ENCODE measurements at places on chromosomes 3 and 15.

DNA sequence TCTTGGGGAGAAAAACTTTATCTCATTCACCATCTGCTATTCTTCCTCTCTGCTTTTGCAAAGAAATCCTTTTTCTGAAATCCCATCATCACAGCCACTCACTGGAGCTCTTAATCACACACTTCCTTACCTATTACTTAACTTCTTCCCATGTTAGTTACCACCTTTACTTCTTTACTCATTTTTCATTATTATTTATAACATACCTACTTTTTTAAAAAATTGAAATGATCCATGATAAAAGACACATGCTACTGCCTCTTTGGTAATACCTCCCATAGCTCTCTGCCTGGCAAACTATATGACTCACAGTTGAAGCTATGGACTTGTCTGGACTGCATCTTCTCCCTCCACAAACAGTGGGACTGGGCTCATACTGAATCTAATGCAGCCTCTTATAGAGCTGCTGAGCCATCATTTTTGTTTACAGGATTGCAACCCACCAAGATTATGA lies 150.3 kb downstream of the TNIK start:
- DNase-seq = no peak

DNA sequence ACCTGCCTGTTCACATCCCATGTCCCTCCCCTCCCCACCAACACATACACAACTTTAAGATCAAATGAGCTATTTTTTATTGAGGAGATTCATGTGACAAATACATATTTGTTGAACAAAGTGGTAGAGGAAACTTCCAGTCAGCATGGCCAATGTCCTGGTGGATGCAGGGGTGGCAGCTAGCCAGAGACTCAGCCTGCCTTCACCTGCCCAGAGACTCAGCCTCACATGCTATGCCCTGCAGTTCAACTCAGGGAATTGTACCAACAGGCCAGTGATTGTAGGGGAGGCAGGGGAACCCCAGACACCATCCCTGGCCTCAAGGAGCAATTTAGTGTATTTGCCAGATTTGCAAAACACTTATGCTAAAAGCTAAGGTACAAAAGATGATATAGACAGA lies 136.6 kb downstream of the OPA1 start:
- DNase-seq = no peak

DNA sequence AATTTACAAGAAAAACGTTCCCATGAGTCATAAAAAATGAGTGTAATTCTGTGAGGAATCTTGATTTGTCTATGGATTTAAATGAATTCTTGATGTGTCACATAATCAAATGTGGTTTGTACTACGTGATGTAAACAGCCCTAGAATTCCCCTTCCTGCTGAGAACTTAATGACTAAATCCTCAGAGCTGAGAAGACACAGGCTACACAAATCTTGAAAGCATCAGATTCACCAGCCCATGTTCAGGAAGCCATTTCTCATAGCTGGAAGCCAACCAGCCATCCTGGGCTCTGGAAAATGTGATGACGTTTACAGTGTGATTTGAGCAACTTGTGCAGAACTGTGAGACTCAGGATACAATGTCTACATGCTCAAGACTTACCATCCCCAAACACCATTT lies 193.7 kb upstream of the MME start:
- no peak for DNase-seq

- peak; percentile 60 for DNase-seq
Measured at GRCh38 chr3:194928227-194928626, 242.5 kb downstream of the FAM43A start.

DNA sequence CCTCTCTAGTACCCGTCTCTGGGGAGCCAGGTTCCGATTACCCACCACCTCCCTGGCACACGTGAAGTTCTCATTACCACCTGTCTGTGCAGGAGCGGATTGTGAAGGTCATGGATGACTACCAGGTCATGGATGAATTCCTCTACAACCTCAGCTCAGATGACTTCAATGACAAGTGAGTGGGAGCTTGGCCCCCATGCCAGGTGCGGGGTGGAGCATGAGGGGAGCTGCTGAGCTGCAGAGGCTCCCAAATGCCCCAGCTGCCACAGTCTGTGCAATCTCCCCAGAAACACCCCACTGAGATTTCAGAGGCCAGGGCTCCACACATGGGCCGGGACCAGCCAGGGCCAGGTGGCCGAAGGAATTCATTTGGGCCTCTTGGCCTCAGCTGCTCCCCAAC lies 34.3 kb downstream of the DNAH1 start:
- no peak for DNase-seq

- DNase-seq = no peak
Measured at GRCh38 chr3:63585927-63586326, 66.5 kb upstream of the SNTN start.

- peak; percentile 38 for DNase-seq
Measured at GRCh38 chr15:77966540-77967234, 110.8 kb downstream of the TBC1D2B start.

- no peak for DNase-seq
Measured at GRCh38 chr3:185727873-185728272, 97.0 kb downstream of the IGF2BP2 start.

- no peak for DNase-seq
Measured at GRCh38 chr3:101133652-101134051, 140.4 kb upstream of the ABI3BP start.

DNA sequence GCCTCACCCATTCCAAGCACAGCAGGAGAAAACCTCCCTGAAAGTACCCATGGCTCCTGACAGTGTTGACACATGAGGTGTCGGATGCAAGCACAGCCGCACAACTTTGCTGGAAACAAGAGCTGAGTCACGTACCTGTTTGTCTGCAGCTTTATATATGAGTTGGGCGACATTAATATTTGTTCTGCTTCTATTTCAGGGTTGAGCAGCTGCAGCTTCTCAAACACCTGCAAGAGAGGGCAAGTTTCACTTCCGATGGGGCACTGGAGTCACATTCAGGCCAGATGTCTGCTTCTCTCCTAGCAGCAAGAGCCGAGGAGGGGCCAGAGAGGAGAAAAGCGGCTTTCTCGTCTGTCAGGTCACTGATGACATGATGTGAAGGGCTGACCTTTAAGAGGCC lies 88.0 kb downstream of the NUP210 start:
- no peak for DNase-seq

- DNase-seq = no peak
Measured at GRCh38 chr15:42549741-42550392, 1.2 kb downstream of the HAUS2 start.

GRCh38 chr3:178709051-178709450 lies 172.8 kb downstream of the KCNMB2 start:
- no peak for DNase-seq

DNA sequence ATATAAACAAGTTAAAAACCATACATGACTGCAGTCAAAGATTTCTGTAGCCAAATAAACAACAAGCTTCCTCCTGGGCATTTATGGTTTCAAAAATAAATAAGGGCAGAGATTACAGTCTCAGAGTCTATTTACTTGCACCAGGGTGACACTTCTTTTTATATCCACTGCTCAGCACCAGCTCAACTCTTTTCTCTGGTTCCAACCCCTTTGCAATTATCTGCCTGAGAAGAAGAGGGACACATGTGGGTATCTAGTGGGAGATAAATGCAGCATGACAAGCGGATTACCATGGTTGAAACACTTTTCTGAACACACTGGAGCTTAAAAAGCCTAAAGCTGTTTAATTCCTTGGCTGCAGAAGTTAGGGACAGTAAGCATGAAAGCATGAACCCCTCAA lies 311.5 kb downstream of the CNTN3 start:
- no peak for DNase-seq

GRCh38 chr15:40948706-40949473 lies 4.4 kb upstream of the CHAC1 start:
- DNase-seq = no peak

- DNase-seq = no peak
Measured at GRCh38 chr15:98650417-98651035, 2.2 kb downstream of the IGF1R start.

DNA sequence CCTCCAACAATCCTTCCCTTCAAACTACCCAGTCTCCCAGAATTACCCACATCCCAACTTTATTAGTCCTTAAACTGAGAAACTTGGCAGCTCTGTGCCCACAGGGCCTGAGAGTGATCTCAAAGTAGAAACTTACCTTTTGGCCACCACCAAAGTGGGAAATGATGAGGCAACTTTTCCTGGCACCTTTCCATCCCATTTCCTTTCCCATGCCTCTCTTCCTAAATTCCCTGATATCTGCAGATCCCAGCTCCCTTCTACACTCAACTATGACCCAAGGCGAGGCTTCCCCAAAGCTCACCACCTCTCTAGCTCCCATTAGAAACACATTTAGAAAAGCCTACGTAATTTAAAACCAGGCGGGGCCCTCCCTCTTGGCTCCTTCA lies 271.9 kb downstream of the FOXP1 start:
- no peak for DNase-seq

- DNase-seq = no peak
Measured at GRCh38 chr3:126499401-126499800, 18.2 kb downstream of the UROC1 start.

DNA sequence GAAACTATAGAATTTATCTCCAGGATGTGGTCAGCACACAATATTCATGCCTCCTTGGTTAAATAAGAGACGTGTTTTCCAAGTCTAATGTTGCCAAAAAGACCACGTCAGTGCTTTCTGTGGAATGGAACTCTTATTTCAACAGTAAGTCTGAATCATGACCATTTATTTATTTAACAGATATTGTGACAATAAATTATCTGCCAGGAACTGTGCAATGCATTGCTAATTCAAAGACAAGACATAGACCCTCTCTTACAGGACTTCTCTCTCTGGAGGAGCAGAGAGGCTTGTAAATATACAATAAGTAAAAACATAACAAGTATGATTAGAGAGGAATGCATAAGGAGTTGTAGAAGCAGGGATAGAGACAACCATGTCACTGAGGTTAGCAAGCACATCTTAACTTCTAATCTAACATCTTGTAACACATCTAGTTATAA lies 227.5 kb downstream of the DTWD1 start:
- no peak for DNase-seq

DNA sequence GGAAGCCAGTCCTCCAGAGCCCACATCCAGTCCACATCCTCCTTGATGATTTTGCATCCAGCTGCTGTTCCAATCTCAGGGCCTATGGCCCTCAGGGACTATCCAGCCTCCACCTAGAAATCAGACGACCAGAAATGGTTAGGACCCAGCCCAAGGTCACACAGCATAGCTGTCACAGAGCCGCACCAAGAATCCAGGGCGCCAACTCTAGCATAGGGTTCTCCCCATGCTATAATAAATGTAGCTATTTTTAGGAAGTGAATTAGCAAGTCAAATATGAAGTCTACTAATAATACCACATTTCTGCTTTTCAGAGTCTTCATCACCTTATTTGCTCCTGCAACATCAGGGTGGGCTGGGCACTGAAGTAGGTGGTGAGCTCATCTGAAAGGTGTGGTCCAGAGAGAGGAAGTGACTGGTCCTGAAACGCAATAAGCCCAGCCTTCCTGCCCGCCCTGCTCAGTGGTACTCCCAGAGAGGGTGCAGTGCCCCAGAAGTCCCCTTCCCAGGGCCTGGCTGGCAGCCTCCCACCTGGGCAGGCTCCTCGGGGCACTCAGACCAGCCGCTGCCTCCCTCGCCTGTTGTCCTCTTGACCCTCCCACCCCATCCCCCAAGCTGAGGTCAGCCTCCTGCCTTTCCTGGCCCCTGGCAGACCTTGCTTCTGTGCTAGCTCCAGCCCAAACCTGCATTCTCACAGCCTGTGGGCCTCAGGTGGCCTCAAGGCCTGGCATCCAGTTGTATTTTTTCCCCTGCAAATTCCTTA lies 17.6 kb upstream of the CYP11A1 start:
- DNase-seq = peak; percentile 85

DNA sequence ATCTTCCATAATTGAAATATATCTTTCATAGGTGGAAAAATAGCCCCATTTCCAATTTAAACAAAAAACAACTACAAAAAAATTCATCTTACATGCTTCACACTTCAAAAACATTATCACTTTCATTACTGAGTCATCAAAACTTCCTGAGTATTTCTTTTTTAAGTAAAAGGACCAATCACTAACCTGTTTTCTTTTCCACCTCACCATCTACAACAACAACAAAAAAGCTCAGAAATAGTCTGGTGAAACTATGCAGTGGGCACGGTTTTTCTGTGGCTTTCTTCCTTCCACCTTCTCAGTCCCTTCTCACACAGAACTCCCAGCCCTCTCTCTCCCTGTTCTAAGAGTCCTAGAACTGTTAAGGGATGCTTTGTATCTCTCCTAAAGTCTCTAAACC lies 20.3 kb upstream of the TNIK start:
- no peak for DNase-seq

DNA sequence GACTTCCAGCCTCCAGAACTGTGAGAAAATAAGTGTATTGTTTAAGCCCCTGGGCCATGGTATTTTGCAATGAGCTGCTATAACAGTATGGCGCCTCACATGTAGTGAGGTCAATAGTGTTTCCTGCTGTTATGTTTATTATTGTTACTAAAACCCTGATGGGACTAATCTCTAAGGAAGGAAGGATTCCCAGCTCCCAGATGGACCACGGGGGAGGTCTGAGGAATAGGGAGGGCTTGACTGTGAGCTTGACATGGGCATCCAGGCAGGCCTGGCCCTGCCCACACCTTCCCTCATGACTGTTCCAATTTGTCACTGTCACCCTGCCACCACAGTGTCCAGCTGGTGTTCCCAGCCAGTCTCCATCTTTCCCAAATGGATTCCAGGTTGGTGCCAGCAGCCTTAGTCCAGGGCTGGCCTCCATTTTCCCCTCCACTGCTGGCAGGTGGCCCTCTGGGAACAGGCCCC lies 14.5 kb upstream of the SLC41A3 start:
- DNase-seq = no peak

GRCh38 chr3:184117636-184118035 lies 17.5 kb upstream of the EIF2B5 start:
- DNase-seq = no peak

- DNase-seq = no peak
Measured at GRCh38 chr3:194374935-194375334, 5.4 kb upstream of the LRRC15 start.

- no peak for DNase-seq
Measured at GRCh38 chr3:188941103-188941502, 230.7 kb upstream of the TPRG1 start.

- DNase-seq = no peak
Measured at GRCh38 chr15:56242576-56243162, 1.0 kb downstream of the RFX7 start.

DNA sequence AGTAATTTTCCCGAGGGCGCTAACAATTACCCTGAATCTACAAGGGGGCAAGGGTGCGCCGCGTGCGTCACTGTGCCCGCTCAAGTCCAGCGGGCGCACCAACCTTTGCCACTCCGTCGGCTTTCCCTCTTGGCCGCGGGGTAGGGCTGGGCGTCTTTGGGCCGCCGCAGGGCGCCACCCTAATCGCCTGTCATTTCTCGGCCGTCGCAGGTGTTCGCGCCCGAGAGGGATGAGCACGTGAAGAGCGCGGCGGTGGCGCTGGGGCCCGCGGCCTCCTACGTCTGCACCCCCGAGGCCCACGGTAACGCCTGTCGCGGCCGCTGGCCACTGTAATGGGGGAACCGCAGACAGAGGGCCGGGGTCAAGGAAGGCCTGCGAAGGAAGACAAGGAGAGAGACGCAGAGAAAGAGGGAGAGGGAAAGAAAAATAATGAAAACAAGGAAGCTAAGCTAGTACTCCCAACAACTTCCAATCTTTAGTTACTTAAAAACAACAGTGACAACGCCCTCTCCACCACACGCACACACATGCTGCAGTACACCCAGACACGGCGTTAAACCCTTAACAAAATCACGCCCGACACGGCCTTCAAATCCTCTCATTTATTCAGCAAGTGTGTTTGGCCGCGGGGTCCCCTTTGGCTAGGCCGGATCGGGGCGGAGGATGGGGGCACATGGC lies 3.8 kb downstream of the SKOR1 start:
- DNase-seq = no peak

Data from PC-9 (cell line).